ENCODE measurements at places on chromosomes 7 and 10.
A peak's percentile ranks its signal among the peaks of the same experiment; 100 is the strongest.

DNA sequence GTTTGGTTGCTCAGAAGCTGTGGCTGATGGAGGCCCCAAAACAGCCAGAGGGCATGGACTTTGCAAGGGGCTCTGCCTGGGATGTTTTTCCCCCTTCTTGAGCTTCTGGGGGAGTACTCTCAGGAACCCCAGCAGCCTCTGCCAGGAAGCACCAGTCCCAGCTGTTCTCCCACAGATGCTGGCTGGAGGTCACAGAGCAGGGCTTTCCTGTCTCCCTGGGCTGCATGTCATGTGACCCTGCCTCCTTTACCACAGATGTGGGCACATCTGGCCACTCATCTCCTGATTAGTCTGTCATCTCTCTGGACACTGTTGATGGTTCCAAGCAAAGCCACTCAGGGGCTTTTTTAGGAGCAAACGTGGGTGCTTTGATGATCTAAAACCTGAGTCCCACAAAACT, 136.7 kb downstream of the NEURL1 start:
- no peak for DNase-seq

DNA sequence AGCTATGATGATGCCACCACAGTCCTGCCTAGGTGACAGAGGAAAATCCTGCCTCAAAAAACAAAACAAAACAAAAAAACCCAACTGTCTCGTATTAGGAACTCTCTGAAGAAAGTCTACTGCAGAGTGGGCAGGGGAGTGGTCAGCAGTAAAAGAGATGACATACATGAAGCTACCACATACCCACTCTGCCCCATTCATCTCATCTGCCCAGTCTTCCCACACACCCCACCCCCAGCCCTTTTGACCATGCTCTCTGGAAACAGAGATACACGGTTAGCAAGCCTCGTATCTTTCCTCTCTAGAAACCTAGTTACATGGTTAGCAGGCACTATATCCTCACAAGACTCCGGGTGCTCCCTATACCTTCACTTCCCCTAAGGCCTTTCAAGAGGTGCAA, 8.3 kb downstream of the SLC37A3 start:
- DNase-seq: no peak

GRCh38 chr7:128322040-128322643, 21.6 kb downstream of the RBM28 start:
- DNase-seq: peak; percentile 61

DNA sequence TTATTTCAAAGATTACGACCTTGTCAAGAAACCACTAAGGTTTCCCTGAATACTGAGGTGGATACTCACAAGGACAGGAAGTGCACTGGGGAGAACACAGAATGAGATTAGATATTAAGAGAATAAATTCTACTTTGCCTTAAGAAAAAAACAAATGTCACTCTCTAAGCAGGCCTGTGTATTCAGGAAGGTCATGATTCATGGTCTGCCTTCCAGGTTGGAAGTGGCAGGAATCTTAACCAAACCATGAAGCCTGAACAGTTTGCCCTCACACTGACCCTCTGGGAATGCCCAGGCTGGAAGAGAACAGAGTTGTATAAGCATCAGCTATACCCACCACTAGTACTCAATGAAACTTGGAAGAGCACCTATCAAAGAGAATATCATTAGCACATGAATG, 227.6 kb downstream of the DGKI start:
- DNase-seq: no peak

GRCh38 chr10:11208908-11209829, 191.5 kb downstream of the CELF2 start:
- DNase-seq: no peak

DNA sequence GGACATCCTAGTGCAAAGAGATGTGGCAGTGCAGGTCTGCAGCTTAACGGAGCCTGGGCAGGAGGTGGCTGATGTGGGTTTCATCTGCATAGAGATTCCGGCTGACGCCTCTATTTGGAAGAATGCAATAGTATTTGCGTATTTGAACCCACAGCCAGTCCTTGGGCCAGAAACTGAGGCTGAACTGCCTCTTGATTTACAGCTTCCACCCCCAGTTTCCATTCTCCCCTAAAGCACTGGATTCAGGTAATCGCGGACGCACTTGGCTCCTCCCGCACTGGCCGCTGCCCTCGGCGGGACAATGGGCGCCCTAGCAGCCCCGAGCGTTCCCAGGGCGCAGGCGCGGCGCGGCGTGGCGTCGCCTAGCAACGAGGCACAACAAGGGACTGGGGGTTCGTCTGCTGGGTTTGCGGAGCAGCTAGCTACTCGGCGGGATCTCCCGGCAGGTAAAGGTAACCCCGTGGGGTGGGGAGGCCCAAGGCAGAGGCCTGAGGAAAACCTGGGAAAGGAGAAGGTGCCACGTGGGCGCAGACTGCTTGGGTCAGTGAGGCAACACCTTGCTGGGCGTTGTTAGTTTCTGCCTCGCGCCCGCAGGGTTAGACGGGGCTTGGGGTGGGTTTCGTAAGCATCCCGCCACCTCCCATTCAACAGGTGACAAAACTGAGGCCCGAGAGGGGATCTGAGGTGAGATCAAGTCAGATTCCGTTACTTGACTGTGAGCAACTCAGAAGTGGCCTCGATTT, at the start of gene ARMC3:
ARMC3 (plus strand) TSS at position 393 of the 743 bp plus-strand sequence. CDS start 3,944 bp downstream, outside the sequence.
- peak; percentile 50 for DNase-seq

GRCh38 chr7:102892631-102893278, 20.0 kb upstream of the LRRC17 start:
- no peak for DNase-seq

DNA sequence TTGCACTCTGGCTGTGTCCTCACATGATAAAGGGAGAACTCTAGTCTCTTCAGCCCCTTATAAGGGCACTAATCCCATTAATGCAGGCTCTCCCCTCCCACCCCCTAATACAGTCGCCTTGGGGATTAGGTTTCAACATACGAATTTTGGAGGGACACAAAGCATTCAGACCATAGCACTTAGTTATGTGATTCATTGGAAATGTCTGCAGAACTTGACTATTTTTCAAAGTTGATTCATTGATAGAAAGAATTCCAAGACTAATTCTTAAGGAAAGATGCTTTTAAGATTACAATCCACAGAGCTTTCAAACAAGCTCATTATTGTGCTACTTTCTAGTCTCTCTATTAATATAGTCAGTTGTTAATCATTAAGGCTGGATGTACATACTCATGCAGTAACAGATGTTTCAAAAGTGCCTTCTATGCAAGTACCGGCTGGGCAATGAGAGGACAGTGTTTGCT, 85.3 kb upstream of the RPA3 start:
- no peak for DNase-seq

DNA sequence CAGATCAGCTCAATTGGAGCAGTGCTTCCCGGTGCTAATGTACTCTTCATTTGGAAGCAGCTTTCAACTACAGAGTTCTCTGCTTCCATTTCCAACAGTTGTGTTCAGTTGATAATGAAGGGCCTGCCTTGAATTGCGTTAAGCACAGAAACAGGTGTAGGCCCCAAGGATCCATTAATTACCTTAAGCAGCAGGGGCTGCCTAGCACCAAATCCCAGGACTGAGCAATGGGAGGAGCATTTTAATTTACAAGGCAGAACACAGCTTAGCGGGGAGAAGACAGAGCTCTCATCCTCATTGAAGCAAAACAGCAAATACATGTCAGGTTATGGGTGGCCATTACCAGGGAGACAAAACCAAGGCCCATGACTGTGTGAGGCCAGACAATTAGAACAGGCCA, 349.6 kb downstream of the TFEC start:
- DNase-seq: no peak

GRCh38 chr7:155348806-155349205, 51.1 kb downstream of the INSIG1 start:
- DNase-seq: no peak
